Stimulated activated naive CD8-positive, alpha-beta T cell treated with anti-CD3 and anti-CD28 coated beads, Interleukin-15, Interleukin-2, amounts not matched to agents 100 U/mL and 50 U/mL, for 24 hours (primary cell): ENCODE measurements at places on chromosomes 16 and 17.
A peak's percentile ranks its signal among the peaks of the same experiment; 100 is the strongest.

GRCh38 chr16:69363281-69363717, 11.7 kb upstream of the TMED6 start:
- DNase-seq, result no peak

- peak; percentile 57 for DNase-seq
Observed at GRCh38 chr16:29825145-29826044, 5.1 kb downstream of the MVP start.

GRCh38 chr17:44981221-44981968, 13.3 kb upstream of the C1QL1 start:
- DNase-seq, result no peak

DNA sequence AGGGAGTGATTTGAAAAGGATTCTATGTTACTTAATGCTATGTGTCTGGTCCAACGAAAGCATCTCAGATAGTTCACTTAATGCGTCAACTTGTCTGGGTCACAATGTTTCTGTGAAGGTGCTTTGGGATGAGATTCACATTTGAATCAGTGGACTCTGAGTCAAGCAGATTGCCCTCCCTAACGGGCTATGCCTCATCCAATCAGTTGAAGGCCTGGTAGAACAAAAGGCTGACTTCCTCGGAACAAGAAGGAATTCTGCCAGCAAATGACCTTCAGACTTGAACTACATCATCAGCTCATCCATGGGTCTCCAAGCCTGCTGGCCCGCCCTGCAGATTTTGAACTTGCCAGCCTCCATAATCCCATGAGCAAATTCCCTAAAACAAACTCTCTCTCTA, 15.2 kb downstream of the EMP2 start:
- DNase-seq, result no peak

DNA sequence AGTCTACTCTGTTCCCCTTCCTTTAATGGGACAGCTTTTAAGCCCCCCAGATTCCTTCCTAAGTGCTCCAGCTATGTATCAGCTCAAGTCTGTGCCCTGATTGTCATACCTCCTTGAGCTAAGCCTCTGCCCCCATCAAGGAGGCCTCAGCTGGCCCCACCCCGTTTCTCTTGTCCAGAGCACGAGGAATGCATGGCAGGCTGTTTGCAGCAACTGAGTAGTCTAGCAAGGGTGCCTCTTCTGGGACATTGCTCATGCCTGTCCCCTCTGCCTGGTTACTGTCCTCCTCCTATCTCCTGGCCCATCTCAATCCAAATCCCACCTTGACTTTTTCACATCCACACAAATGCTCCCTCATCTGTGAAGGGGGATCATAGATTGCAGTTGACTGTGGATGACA, 27.8 kb upstream of the TMEM220 start:
- no peak for DNase-seq

DNA sequence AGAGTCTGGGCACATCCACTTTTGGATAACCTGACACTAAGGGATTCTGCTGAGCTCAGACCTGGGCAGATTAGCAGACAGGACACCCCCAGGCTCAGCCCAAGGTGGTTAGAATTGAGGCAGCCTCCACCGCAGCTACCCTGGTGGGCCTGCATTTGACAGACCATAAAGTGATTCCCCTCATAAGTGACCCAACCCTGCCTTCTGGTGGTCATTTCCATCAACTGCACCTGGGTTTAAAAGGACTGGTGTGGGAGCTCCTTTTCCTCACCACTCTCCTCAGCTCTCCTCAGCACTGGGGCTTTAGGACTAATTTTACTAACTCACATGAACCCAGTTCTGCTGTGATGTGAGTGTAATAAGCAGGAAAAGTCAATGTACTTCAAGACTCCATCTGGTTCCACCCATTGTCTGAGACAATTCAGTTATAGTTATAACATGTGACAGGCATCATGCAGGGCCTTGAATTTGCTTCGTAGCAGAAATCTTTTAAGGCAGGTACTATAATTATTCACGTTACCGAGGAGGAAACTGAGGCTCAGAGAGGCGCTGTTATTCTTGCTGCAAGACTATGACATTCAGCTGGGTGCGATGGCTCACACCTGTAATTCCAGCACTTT, 42.5 kb downstream of the MYH3 start:
- peak; percentile 34 for DNase-seq

- DNase-seq, result no peak
Observed at GRCh38 chr17:66716236-66717026, 118.5 kb upstream of the CACNG5 start.

- DNase-seq, result peak; percentile 55
Observed at GRCh38 chr17:75404223-75404730, 1.2 kb downstream of the GRB2 start.

- no peak for DNase-seq
Observed at GRCh38 chr17:56708220-56708558, 114.7 kb downstream of the NOG start.

DNA sequence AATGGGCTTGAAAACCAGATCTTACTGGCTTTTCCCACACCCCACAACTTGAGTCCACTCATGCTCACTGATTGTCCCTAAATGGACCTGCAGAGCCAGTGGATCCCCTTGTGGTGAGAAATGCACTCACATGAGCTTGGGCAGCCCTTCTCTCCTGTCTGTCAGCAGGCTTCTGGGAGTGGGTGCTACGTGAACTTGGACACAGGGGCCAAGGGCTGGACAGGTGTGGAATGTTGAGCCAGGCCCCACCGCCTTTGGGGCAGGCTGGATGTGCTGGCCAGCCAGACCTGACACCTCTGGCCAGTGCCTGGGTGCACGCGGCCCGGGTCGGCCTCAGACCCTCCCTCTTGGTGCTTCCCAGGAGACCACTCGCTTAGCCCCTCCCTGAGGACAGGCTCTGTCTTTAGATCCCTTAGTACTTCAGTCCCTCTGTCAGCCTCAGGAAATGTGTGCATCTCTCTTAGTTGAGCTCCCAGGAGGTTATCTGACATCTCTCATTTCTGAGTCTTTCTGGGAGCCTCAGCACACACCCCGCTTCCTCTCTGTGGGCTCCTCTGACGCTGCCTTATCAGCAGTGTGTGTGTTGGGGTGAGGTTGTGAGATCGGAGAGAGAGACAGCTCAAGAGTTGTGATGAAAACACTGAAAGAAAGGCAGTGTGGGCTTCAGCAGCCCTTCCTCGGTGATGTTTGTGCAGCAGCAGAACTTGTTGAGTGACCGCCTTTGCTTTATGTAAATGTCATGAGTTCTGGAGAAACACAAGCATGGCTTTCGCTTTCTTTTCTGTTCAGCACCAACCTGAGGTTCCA, 117.0 kb downstream of the RAB11FIP4 start:
- peak; percentile 52 for DNase-seq

DNA sequence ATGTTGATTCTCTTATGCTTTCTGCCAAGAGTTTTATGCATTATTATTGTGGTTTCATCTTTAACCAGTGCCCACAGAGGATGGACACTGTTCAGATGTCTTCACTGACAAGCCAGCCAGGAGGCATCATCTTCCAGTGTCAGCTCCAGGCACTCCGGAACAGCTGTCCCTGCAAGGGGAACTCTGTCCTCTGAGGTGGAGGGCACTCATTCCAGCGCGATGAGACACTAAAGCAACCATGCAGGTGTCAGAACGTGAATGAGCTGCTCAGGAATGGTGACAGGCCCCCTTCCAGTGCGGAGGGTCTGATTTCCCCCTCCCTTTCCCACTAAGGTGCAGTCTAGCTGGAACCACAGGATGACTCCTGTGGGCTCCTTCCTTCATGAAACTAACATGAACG, 117.5 kb downstream of the NOG start:
- no peak for DNase-seq

DNA sequence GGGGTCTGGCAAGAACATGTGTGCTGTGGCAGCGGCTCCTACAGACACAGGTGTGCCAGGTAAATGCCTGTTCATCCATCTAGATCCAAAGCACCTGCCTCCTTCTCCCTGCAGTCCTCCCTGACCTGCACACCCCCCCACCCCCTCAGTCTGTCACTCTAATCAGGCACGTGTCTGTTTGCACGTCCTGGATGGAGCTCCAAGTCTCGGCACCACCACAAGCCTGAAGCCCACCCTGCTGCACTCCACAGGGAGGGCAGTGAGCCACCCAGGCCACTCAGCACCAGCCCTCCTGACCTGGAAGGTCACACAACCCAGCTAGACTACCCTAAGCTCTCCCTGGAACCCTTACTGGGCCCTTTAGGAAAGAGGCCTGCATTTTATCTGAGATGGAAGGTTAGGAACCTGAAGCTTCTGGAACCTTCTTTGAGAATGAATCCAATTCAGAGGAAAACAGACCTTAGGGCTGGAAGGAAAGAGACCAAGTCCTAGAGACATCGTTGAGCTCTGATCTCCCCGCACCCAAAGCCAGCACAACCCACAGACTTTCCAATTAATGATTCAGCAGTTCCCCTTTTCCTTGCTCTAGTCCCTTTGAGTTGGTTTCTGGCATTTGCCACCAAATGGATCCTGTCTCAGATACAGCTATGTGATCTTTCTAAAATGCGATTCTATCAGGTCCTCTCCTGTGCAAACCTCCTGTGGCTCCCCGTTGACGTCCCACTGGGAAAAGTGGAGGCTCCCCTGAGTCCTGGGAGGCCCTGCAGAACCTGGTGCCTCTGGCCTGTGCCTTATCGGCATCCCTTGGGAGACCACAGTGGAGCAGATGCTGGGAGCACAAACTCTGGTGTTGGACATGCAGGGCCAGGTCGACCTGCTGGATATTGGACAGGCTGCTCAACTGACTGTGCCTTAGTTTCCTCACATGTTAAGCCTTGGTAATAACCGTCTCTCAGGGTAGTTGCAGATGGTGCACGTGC, 67.9 kb downstream of the PRMT7 start:
- DNase-seq, result no peak

- DNase-seq, result peak; percentile 12
Observed at GRCh38 chr17:10652984-10653659, 4.0 kb downstream of the MYH3 start.

DNA sequence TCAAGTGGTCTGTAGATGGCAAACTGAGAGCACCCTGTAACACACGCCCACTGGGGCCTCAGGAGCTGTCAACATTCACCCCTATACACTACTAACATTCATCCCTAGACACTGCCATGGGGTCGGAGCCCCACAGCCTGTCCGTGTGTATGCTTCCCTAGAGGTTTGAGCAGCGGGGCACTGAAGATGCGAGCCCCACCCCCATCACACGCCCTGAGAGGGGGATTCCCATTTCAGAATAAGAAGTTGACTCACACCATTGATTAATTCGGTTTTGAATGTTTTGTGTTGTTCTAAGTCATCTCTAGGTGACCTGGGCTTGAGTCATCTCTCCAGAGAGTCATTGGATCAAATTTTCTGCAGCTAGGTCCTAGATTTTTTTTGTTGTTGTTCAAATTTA, 37.3 kb upstream of the MMD start:
- peak; percentile 72 for DNase-seq

DNA sequence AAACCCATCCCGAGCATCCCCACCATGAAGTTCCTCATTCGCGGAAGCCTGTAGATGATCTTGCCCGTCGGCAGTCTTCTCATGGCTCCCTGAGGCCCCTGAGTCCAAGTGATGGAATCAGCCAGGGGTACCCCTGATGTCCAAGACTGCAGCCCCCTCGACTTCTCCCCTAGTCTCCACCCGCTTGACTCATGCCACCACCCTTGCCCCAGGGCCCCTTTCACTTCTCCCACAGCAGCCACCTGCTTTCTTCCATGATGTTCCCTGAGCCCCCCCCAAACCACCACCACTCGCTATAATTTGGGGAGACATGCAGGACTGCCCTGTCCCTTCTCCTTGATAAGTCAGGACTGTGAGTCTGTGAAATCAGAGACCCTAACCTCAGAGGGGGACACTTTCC, 11.4 kb downstream of the BEAN1 start:
- no peak for DNase-seq

DNA sequence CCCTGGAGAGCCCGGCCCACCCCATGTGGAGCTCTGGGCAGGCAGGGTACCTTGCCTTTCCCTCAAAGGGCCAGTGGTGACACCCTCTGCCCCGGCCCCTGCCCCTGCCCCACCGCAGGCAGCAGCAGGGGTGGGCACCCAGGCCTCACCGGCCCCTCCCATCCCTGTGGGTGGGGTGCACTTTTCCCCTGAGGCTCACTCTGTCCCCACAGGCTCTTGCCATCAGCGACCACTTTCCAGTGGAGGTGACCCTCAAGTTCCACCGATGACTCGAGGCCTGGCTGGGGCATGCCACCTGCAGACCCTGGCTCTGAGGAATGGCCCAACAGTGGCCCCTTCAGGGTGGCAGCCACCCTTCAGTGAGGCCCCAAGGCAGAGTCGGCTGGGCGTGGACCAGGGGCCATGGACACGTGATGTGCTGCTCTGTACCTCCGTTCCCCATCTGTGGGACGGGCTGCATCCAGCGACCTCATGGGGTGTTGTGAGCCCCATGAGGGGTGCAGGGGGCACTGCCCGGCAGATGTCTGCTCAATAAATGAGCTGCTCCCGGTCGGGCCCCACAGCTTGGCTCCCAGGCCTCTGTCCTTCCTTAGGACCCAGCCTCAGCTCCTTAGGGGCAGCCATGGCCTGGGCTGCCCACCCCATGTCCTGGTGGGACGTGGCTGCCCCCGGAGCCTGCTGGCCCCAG, 2.0 kb downstream of the DNASE1L2 start:
- DNase-seq, result no peak

GRCh38 chr17:28888832-28889231, 8.7 kb downstream of the FLOT2 start:
- no peak for DNase-seq

DNA sequence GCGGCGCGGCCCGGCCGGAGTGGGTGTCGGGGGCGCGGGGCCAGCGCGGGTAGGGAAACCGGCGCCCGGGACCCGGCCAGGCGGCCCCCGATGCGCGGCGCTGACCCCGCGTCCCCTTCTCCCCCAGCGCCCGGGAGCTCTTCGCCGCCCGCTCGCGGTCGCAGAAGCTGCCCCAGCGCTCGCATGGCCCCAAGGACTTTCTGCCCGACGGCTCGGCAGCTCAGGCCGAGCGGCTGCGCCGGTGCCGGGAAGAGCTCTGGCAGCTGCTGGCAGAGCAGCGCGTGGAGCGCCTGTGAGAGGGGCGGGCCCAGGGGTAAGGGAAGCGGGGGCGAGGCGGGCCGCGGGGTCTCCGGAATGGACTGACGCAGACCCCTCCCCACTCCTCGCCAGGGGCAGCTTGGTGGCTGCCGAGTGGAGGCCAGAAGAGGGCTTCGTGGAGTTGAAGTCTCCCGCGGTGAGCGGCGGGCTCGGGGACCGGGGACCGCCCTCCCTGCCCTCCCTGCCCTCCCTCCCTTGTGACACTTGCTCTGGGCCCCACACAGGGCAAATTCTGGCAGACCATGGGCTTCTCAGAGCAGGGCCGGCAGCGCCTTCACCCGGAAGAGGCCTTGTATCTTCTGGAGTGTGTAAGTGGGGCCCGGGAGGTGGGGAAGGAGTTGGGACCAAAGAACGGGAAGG, 430 bp downstream of the TSEN54 start:
- peak; percentile 55 for DNase-seq

DNA sequence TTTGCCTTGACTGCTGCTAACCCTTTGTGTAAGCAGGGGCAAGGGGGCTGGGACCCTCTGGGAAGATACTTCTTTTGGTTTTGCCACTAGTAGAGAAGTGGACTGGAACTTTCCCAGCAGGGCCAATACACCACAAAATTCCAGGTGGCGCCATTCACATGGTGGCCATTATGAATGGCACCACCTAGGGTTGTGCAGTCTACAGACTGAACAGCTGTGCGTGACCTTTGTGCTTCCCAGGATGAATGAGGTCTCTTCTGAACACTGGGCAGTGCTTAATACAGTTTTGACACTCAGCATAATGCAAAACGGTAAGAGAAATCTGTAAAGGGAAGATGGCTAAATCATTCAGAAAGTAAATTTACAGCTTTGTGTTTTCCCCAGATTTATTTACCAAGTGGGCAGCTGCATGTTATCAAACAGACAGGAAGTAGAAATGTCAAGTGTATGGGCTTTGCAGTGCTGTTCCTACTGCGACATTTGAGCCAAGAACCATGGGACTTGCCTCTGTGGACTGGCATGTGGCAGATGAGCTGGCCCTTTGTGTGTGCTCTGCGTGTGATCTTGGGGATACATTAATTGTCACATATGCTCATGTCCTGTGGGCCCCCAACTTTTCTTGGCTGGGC, 9.2 kb downstream of the SYT17 start:
- no peak for DNase-seq
